ENCODE measurements at places on chromosomes 1 and 21.

- H3K27me3 ChIP-seq, result no peaks in the 10 kb centered on the region
- peak overlapping the region; percentile 56 for H3K27ac ChIP-seq
- H3K4me1 ChIP-seq, result peaks cover 76% of the 10 kb centered on the region
- no peak overlapping the region for H3K4me3 ChIP-seq
These were observed 43.3 kb downstream of the GPR3 start for GRCh38 chr1:27435566-27436203.

- no peaks in the 10 kb centered on the region for H3K27me3 ChIP-seq
- no peaks in the 10 kb centered on the region for H3K36me3 ChIP-seq
- H3K4me1 ChIP-seq, result peaks cover 73% of the 10 kb centered on the region
These were observed 6.8 kb downstream of the MIER1 start for GRCh38 chr1:66931590-66931989.

DNA sequence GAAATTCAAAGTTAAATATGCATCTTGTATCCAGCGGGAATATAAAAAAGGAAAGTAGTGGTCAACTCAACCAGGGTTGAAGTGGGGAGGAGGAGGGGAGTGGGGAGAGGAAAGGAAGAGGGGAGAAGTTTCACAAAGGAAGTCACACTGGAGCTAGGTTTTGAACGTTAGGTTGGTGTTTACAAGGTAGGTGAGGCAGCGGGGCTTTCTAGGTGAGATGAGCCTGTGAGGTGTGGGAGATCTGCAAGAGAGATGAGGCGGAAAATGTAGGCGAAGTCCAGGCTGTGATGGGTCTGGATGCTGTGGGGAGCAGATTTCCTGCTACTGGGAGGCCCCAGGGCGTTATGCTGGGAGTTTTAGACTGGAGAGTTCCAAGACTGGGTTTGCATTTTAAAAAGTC is 36.1 kb upstream of the IL20 start:
- no peak overlapping the region for H3K27ac ChIP-seq
- H3K4me1 ChIP-seq, result no peaks in the 10 kb centered on the region
- no peaks in the 10 kb centered on the region for H3K36me3 ChIP-seq
- DNase-seq, result peak; percentile 80
- H3K4me3 ChIP-seq, result no peak overlapping the region
- H3K27me3 ChIP-seq, result no peaks in the 10 kb centered on the region

DNA sequence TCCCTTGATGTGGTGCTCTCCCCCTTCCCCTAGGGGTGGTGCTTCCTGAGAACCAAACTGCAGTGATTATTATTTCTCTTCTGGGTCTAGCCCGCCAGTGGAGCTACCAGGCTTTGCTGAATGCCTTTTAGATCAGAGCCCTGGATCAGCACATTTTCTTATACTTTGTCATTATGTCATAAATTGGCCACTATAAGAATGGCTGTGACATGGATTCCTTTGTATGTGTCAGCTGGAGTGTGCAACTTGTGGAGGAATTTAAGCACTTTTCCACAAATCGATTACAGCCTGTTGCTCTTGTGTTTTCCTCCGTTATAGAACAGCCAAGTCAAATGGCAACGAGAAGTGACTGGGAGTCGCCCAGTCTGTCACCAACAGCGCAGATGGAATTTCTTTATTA is 273.3 kb downstream of the DUSP10 start:
- H3K27ac ChIP-seq, result no peak overlapping the region
- DNase-seq, result no peak
- no peak overlapping the region for H3K4me3 ChIP-seq
- H3K27me3 ChIP-seq, result no peaks in the 10 kb centered on the region
- no peaks in the 10 kb centered on the region for H3K4me1 ChIP-seq

DNA sequence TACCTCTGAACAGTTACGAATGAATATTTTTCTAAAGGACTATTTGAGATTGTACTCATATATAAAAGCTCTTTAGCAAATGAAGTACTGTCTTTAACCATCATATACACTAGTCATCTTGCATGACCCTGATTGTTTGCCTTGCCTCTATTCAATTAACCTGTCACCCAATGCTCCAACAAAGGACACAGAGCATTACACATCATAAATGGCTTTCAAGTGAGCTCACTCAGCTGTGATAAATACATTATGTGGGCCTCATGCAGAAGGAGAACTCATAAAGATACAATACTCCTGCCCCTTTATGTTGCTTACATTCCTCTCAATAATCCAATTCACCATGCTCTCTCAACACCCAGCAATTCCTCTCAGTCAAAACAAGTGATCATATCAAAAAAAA is 993.0 kb upstream of the PRMT6 start:
- H3K27me3 ChIP-seq, result no peaks in the 10 kb centered on the region
- no peaks in the 10 kb centered on the region for H3K4me1 ChIP-seq
- no peak for DNase-seq
- no peak overlapping the region for H3K27ac ChIP-seq
- no peaks in the 10 kb centered on the region for H3K36me3 ChIP-seq

- H3K4me3 ChIP-seq, result no peak overlapping the region
- no peak for DNase-seq
These were observed 36.5 kb downstream of the SCCPDH start for GRCh38 chr1:246760422-246761347.

DNA sequence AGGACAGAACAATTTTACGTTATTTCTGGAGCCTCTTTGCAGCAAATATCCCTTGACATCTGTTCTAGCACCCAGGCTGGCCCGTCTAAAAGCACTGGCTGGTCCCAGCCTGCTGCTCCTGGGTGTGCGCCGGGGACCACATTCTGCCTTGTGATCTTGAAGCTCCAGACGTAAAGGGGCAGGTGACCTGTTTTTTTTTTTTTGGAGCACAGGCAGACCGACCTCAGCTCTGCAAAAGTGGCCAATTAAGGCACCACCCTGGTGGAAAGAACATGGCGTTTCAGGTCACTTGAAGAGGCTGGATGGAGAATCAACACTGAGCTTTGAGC is 13.8 kb upstream of the CAMTA1 start:
- H3K4me1 ChIP-seq, result peaks cover 20% of the 10 kb centered on the region
- H3K27ac ChIP-seq, result no peak overlapping the region
- H3K4me3 ChIP-seq, result no peak overlapping the region
- H3K27me3 ChIP-seq, result no peaks in the 10 kb centered on the region
- H3K36me3 ChIP-seq, result no peaks in the 10 kb centered on the region

GRCh38 chr1:155793213-155793612 is 63.8 kb downstream of the GON4L start:
- no peaks in the 10 kb centered on the region for H3K4me1 ChIP-seq
- H3K27me3 ChIP-seq, result no peaks in the 10 kb centered on the region
- H3K4me3 ChIP-seq, result no peak overlapping the region
- H3K27ac ChIP-seq, result no peak overlapping the region
- no peak for DNase-seq
- H3K36me3 ChIP-seq, result peaks cover 53% of the 10 kb centered on the region

DNA sequence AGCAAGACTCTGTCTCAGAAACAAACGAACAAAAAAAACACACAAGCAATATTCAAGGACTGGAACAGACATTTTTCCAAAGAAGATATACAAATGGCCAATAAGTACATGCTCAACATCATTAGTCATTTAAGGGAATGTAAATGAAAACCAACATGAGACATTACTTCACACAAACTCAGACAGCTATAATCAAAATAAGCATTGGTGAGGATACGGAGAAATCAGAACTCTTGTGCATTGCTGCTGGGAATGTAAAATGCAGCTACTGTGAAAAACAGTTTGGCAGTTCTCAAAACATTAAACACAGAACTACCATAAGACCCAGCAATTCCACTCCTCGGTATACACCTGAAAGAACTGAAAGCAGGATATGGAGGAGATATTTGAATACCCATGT is 15.4 kb downstream of the NOL9 start:
- DNase-seq, result no peak
- H3K27ac ChIP-seq, result no peak overlapping the region
- H3K36me3 ChIP-seq, result peaks cover 78% of the 10 kb centered on the region
- no peak overlapping the region for H3K4me3 ChIP-seq

GRCh38 chr1:115310581-115311473 is 27.2 kb downstream of the NGF start:
- DNase-seq, result no peak
- H3K27ac ChIP-seq, result no peak overlapping the region
- H3K36me3 ChIP-seq, result no peaks in the 10 kb centered on the region
- no peak overlapping the region for H3K4me3 ChIP-seq
- H3K27me3 ChIP-seq, result no peaks in the 10 kb centered on the region

- H3K4me3 ChIP-seq, result no peak overlapping the region
- no peaks in the 10 kb centered on the region for H3K4me1 ChIP-seq
- no peak for DNase-seq
- H3K27me3 ChIP-seq, result no peaks in the 10 kb centered on the region
- H3K27ac ChIP-seq, result no peak overlapping the region
These were observed 342.2 kb downstream of the CAMTA1 start for GRCh38 chr1:7127322-7128075.

GRCh38 chr1:45456531-45456930 is 34.4 kb downstream of the TESK2 start:
- no peaks in the 10 kb centered on the region for H3K4me1 ChIP-seq
- H3K4me3 ChIP-seq, result no peak overlapping the region
- no peaks in the 10 kb centered on the region for H3K27me3 ChIP-seq
- H3K27ac ChIP-seq, result no peak overlapping the region

DNA sequence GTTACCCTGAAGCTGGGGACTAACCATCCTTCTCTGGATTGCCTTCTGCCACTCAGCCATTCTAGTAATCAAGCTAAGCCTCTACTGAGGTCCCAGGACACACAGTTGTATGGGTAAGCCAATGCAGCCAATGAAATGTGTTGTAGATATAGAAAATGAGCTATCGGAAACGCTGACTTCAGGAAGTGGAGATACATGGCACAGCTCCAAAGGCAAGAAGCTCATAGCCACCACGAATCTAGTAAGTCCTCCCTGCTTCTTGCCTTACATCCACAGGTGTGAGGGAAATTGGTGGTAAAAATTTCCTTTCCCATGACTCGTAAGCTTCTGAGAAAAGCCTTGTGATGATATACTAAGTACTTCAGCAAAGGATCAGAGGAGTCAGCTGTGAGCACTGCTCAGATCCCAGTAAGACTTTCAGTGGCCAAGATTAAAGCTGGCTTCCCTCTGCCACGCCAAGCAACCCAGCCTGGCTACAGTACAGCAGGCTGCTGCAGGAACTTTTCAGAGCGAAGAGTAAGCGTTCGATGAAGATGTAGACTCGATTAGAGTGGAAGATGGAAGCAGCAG is 117.7 kb downstream of the SIM2 start:
- H3K4me1 ChIP-seq, result no peaks in the 10 kb centered on the region
- H3K36me3 ChIP-seq, result no peaks in the 10 kb centered on the region
- H3K27ac ChIP-seq, result no peak overlapping the region
- no peak overlapping the region for H3K4me3 ChIP-seq

- no peak for DNase-seq
- H3K27me3 ChIP-seq, result no peaks in the 10 kb centered on the region
- H3K36me3 ChIP-seq, result no peaks in the 10 kb centered on the region
- H3K27ac ChIP-seq, result peak overlapping the region; percentile 63
These were observed 41.3 kb upstream of the KCNE1 start for GRCh38 chr21:34553151-34553952.

GRCh38 chr1:172929006-172929405 is 121.7 kb downstream of the TNFSF18 start:
- H3K4me3 ChIP-seq, result no peak overlapping the region
- peaks cover 41% of the 10 kb centered on the region for H3K4me1 ChIP-seq
- no peaks in the 10 kb centered on the region for H3K36me3 ChIP-seq
- DNase-seq, result no peak
- no peak overlapping the region for H3K27ac ChIP-seq
- H3K27me3 ChIP-seq, result no peaks in the 10 kb centered on the region

GRCh38 chr1:222042120-222042519 is 300.2 kb upstream of the DUSP10 start:
- no peaks in the 10 kb centered on the region for H3K36me3 ChIP-seq
- peaks cover 20% of the 10 kb centered on the region for H3K4me1 ChIP-seq
- no peak overlapping the region for H3K27ac ChIP-seq
- no peaks in the 10 kb centered on the region for H3K27me3 ChIP-seq
- no peak overlapping the region for H3K4me3 ChIP-seq

DNA sequence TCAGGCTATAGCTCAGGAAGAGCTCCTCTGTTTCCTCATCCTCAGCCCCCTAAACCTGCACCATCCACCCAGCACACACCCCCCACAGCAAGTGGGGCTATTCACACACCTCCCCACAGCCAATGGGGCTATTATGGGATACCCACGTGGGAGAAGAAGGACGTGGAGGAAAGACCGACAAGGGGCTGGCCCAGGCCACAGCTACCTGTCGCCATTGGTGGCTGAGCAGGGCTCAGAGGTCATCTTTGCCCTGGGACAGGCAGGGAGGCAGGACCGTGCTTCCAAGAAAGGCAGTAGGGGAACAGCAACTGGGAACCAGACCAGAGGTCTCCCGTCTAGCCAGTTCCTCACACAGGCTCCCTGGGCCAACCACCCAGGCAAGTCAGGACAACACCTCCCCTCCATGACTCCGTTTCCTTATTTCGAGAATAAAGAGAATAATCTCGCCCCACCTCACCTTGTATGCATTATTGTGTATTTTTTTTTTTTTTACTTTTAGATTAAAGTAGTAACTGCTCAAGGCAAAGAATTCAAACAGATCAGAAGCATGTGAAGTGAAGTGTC is 92.3 kb upstream of the TARDBP start:
- H3K4me3 ChIP-seq, result no peak overlapping the region
- no peaks in the 10 kb centered on the region for H3K4me1 ChIP-seq
- no peak overlapping the region for H3K27ac ChIP-seq
- H3K27me3 ChIP-seq, result no peaks in the 10 kb centered on the region
- no peaks in the 10 kb centered on the region for H3K36me3 ChIP-seq

- H3K4me1 ChIP-seq, result peaks cover 9% of the 10 kb centered on the region
- no peaks in the 10 kb centered on the region for H3K36me3 ChIP-seq
- H3K27me3 ChIP-seq, result no peaks in the 10 kb centered on the region
- H3K27ac ChIP-seq, result no peak overlapping the region
- no peak for DNase-seq
These were observed 219.0 kb downstream of the NUF2 start for GRCh38 chr1:163540727-163541126.

DNA sequence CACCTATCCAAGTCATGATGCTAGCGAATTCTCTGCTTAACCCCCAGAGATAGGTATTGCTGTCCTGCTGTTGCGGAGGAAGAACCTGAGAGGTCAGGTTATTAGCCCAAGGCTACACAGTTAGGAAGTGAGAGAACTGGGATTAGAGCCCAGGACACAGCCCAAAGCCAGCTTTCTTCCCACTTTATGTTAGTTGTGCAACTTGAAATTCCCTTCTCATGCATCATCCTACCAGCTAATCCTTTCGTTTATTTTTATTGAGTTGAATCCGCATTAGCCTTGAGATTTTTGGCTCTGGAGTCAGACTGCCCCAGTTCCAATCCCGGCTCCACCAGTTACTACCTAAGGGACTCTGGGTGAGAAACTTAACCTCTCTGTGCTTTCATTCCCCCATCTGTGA is 65.4 kb downstream of the PLEKHA6 start:
- H3K36me3 ChIP-seq, result no peaks in the 10 kb centered on the region
- DNase-seq, result no peak
- H3K4me1 ChIP-seq, result peaks cover 31% of the 10 kb centered on the region
- H3K27me3 ChIP-seq, result peaks cover 33% of the 10 kb centered on the region
- no peak overlapping the region for H3K4me3 ChIP-seq
- H3K27ac ChIP-seq, result peak overlapping the region; percentile 60

GRCh38 chr1:205350691-205351141 is 6.0 kb downstream of the KLHDC8A start:
- no peaks in the 10 kb centered on the region for H3K36me3 ChIP-seq
- no peaks in the 10 kb centered on the region for H3K4me1 ChIP-seq
- no peaks in the 10 kb centered on the region for H3K27me3 ChIP-seq
- no peak for DNase-seq
- no peak overlapping the region for H3K4me3 ChIP-seq
- H3K27ac ChIP-seq, result no peak overlapping the region
